Aortic smooth muscle cell (primary cell): ENCODE measurements at places on chromosomes 2 and 18. TPM values are rescaled to one million over a fixed set of nuclear protein-coding genes. Genes with fewer than 3 reads are reported as not detected.

TTR gene
- not detected in 2 replicates for total RNA-seq

TCF23 gene
- not detected in 2 replicates for total RNA-seq

UGT1A10 gene
- total RNA-seq, result not detected in 2 replicates

IL1R1 gene
- total RNA-seq, result 49.0 and 63.5 TPM in 2 replicates

GAL3ST2 gene
- not detected in 2 replicates for total RNA-seq

CD226 gene
- total RNA-seq, result 0.53 and 0.56 TPM in 2 replicates

SP140 gene
- total RNA-seq, result 0.19 and 0.40 TPM in 2 replicates

KLHL41 gene
- total RNA-seq, result 0.87 and 1.1 TPM in 2 replicates

TMEM200C gene
- 0.06 TPM in 1 of 2 replicates, not detected in the other for total RNA-seq

OTX1 gene
- not detected in 2 replicates for total RNA-seq

SATB2 gene
- total RNA-seq, result 11.8 TPM in 2 replicates

SERPINB7 gene
- total RNA-seq, result not detected in 2 replicates
